Brain (organoid and tissue), 16 donors: ENCODE measurements at places on chromosomes 3 and 15.
A peak's percentile ranks its signal among the peaks of the same experiment; 100 is the strongest.

DNA sequence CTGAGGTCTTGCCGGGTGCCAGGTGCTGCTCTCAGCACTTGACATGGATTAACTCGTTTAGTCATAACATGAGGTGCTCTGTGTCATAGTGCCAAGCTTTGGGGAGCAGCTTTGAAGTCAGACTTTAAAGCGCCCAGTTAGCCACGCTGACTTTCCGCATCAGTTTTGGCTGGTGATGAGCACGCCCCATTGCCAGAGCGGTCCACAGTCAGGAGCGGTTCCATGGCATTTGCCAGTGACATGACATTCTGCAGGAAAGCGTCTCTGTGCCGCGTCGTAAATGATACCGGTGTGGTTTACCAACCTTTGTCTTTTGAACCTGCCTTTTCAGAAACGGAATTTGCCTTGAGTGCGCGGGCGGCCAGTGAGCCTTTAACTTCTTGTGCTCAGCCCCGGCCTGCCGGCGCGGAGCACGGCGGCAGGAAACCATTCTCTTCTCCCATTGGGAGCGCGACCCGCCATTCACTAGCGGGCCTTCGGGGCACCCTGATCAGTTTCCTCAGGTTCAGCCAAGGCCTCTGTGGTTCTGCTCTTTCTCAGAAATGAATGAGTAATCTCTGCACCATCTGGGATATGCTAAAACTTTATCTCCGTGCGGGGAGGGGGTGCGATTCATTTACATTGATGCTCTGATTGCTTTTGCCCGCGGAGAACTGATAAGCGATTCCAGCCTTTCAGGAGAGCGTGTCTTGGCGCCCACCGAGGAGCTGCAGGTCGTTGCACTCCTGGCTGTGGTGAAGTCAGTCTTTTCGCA lies 1.7 kb upstream of the SLC2A2 start:
- DNase-seq: peak; percentile 64

GRCh38 chr3:160986069-160986468 lies 119.1 kb downstream of the B3GALNT1 start:
- DNase-seq: no peak

DNA sequence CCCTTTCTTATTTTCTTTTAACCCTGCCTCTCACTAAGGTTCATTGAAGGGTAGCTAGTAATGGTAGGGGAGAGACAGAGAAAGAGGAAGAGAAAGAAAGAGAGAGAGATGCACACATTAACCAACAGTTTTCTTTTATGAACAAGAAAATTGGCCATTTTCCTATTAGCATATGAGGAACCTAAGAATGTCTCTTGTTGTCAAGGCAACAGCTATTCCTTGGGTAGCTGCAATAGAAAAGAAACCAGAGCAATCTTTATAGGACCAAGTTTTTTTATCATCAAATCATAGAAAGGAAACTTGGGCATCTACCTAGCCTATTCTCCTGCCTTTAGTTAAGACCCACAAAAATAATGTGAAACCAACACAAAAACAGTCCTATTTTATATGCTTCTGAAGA lies 15.0 kb upstream of the CCDC39 start:
- peak; percentile 79 for DNase-seq

DNA sequence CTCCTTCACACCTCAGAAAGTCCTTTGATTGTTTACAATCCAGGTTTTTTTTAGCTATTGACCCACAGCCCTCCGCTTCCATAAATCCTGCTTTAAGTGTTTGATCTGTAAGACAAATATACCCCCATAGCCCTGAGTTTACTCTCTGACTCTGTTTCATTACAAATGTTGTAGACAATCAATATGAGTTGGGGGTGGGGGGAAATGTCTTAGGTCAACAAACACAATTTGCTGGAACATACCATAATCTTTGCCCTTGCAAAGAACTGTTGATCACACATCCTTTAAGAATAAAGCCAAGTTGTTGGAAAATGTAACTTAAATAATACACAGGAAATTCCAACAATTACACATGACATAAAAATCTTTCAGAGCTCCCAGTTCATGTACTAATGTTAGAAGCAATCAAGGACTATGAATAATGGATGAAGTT lies 301.8 kb upstream of the SEMA6D start:
- no peak for DNase-seq

DNA sequence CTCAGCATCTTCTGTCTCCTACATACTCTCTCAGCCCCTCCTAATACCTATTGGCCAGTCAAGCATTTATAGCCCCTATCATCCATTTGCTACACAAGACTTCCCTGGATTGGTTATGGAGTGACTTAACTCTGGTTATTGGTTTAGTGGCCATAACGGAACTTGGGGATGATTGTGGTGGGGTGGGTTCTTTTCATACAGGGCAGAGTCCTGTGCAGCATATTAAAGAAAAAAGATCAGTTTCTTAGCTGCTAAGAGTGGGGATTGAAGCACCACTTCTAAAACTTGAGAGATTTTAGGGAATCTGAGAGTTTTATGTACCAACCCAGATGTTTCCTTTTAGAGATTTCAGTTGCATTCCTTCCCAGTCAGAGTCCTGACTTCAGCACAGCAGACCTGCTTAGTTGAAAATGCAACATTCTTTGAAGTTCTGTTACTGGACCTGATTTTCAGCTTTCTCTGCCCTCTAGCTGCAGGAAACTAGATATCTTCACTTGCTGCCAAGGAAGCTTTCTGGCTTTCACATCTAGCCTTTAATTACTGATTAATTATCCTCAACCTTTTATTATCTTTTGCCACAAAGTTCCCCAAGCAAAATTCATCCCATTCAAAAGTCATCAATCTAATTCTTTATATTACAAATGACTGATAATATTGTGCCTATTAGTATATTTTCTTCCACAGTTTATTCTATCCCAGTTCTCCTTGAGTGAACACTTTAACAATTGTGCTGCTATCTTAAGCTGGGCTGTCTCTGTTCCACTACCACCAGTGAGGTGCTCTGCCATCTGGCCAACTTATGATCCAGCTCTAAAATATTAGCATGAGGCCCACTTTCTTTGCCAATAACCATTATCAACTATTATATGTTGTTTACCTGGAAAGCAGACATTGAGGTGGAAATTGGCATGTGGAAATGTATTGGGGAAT lies 906.0 kb upstream of the ALCAM start:
- peak; percentile 34 for DNase-seq

DNA sequence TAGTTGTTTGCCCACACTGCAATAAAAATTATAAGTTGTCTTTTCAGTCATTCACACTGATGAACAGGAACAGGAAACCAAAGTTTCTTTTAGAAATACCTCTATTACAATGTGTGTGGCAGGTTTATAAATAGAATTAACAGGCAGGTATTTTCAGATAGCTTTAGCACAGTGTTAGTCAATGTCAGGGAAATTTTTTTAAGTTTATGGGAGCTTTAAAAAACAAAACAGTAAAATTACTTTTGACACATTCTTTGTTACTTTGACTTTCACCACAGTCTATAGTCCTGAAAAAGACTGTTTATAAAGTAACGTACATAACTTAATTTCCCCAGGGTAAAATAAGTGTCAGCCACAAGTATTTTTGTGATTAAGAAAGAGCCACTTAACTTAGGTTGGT lies 38.1 kb downstream of the SERPINI1 start:
- DNase-seq: no peak

DNA sequence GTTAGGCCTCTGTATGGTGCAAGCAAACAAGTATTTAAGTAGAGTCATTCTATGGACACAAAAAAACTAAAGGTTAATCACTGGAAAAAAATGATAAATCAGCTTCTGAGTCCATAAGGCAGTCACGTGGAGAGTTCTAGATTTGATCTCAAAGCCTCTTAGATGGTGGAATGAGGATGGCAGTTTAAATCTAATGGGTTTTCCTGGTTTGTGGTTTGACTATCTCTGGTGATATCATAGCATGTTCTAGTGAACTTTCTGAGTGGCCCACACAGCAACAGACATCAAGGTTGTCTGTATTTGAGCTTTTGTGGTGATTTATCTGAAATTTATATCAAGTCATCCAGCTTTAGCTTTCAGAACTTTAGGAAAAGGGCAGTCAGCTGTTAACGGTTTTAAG lies 52.4 kb downstream of the ILDR1 start:
- DNase-seq: no peak

DNA sequence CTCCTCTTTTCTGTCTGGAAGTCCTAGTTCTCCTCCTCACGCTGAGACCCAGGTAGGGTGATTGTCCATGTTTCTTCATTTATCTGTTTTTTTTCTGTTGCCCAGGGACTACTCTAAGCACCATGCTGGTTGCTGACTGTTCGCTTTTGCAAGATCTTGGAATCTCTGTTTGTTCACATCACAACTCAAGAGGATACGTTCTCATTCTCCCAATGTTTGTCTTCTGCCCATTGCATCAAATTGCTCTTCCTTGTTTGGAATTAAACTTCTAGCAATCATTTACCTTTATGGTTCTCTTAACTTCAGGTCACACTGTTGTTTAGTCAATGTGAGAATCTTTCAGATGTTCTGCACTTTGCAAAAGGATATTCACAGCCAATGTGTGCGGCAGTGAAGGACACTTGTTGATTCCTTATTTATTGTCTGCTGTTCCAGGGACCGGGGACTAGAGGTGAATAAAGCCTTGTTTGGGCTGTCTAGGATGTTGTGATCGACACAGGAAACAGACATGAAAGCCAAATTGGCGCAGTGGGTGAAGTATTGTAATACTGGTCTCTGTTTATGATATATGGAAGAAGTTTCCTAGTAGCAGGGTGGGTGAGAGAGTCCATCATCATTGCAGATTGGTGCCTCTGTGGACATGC lies 24.5 kb downstream of the LPP start:
- no peak for DNase-seq

- DNase-seq: no peak
Observed at GRCh38 chr15:58742022-58742813, 7.3 kb downstream of the ADAM10 start.

GRCh38 chr3:102224171-102224570 lies 210.6 kb upstream of the ZPLD1 start:
- DNase-seq: no peak

DNA sequence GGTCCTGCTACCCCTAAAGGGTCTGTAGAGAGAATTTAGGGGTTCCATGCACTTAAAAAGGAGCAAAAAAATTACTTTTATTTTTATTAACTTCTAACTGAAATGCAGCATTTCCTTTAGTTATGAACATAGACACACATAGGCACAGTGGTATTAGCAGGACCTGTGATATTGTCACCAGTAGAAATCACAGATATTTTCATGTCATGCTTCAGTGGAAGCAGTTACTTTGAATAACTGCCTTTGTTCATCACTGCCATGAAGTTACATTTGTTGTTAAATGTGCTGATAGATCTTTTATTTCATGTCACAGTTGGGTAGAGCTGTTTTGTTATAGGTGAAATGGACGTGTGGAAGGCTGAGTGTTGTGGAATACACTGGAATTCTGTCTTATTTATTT lies 37.4 kb downstream of the TRAK1 start:
- DNase-seq: no peak

DNA sequence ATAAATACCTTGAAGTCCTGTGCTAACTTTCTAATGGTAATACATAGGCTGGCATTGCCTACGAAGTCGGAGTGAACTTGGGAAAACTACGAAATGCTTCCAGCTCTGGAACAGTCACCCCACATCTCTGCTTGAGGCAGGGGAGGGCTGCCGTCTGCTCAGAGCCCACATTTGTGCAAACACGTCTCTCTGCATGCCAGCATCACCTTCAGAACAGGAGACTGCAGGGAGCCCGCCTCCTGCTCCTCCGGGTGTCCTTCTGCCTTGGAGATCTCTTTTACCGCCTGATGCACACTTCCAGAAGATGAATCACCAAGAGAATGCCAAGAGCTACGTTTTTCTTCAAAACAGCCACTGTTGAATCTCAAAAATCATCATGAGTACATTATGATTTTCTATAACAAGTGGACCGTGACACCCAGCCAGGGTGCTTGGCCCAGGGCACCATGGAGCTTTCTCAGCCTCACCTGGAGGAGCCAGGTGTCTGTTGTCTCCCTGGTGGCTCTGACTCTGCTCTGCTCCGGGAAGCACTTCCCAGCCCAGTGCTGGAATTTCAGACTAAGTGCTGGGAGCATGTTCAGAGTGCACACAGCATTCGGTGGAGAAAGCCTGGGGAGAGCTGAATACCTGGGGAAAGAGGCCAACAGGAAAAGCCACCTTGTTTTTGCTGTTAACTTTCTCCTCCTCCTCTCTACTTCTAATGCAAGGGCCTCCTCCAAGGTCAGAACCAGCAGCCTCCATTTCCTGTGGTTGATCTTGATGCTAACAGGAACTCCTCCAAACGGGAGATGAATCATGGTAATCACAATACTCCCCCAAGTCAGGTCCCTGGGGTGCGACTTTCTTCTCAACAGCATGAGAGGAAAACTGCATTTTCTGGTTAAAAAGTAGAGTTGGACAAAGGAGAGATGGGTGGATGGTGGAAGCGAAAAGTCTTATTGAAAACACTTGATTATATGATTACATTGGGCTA lies 467.7 kb downstream of the GABRG3 start:
- DNase-seq: no peak

DNA sequence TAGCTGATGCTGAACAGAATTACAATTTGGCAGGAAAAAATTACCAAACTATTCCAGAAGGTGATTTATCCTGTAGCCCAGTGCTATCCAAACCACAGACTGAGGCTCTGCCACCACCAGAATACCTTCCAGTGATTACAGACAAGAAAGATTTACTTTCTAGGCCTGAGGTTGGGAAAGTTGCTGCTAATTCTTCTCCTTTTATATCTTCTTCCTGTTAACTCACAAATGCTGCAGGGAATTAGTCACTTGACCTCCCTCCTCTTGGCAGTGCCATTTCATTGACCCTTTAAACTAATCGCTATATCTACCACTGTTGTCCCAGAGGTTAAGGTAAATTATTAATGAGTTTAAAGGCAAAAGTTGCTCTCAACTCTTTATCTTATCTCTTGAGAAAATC lies 118.4 kb downstream of the CTNNB1 start:
- DNase-seq: no peak

- DNase-seq: no peak
Observed at GRCh38 chr3:29324180-29324651, 43.3 kb downstream of the RBMS3 start.

DNA sequence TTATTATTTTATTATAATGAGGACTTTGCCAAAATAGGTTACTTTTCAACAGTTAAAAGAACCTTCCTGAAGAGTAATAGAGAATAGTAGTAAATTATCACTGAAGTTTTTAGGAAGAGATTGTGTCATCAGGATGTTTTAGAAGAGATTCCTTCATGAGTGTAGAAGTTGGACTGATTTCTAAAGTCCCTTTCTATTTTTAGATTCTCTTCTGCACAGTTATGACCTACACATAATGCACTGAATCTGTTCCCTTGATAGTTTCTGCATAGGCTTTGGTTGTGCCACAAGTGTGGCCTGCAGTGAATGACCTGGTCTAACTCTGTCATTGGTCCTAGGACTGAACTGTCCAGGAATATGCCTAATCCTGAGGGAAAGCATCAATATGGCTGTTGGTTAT lies 23.9 kb downstream of the SLC35A5 start:
- DNase-seq: no peak
